ENCODE measurements at places on chromosomes 7 and 10.
A peak's percentile ranks its signal among the peaks of the same experiment; 100 is the strongest.

DNA sequence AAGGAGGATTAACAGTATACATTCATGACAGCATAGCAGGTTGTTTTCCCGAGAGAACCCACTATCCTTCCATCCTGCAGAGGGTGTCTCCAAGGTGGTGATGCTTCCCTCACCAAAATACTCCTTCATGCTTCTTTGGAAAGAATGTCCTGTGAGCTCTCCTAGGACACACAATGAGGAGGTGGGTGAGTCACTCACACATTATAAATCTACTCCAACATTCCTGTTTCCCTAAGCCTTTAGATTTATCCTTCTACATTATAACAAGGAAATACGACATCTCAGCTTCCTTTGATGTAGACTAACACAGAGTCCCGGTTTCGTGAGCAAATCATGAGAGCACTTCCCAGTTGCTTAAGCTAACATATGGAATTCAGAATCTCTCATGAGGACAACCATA, 689.7 kb upstream of the CELF2 start:
- no peak for DNase-seq

GRCh38 chr7:1358376-1359050, 100.8 kb downstream of the MICALL2 start:
- DNase-seq = no peak

GRCh38 chr10:71539442-71540118, 142.9 kb downstream of the CDH23 start:
- DNase-seq = no peak

DNA sequence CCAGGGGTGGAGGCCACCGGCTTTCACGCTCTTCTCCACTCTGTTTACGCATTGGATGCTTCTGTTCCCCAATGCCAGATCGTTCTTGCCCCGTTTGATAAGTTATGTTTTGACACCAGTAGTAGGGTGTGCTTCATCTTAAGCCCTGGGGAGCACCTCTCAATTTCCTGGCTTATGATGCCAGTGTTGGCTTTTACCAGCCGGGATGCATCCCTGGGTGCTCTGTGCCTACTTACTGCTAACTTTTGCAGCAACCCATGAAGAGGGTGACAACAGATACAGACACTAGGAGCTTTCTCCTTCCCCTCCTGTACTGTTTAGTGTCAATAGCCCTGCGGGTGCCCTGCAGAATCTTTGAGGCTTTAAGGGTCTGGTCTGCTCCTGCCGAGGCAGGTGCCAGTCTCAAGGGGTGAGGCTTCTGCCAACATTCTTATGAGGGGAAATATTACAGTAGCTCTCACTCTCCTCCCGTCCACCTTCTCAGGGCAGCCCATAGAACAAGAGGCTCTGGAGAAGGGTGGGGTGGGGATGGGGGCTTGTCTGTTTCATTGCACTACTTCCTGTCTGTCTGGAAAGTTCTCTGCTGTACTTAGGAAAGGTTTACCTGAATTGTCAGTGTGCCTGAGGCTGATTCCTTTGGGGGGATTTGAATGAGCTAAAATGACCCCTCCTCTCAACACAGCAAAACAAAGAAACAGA, 23.3 kb downstream of the ADCY1 start:
- DNase-seq = no peak

GRCh38 chr7:17618652-17618974, 320.2 kb downstream of the AHR start:
- no peak for DNase-seq

DNA sequence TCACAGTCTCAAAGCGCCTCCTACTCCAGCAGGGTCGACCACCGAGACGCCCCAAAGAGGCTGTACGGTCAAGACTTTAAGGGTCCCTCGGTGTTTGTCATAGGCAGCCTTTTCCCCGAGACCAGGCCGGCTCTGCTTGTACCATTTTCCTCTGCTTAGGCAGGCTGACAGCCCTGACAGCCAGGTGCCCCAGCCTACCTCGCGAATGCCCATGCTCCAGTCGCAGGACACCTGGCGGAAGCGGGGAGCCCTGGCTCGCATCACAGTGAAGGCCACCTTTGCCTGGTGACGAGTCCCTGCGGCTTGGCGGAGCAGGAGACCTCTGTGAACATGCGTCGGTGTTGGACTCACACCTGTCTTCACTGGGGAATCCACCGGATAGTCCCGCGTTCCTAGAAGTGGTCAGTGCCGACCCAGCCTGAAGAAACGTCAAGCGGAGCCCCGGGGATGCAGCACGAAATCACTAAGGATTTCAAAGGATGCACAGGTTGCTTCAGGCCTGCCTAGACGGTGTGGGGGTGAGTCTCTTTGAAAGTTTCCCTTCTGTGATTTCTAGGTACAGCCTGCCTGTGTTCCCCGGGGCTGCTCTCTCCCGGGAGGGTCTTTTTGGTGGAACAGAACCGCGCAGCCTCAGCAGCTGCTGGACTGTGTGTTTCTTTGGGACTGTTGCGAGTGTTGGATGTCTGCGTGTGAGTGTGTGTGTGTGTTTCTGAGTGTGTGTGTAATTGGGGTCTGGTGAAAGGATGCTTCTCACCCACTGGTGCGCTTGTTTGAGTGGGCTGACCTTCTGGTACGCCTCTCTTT, 30.5 kb upstream of the ZNF273 start:
- no peak for DNase-seq

GRCh38 chr7:127973832-127974231, 57.4 kb downstream of the LRRC4 start:
- DNase-seq = no peak

- DNase-seq = no peak
Measured at GRCh38 chr7:99003419-99003818, 125.1 kb downstream of the TRRAP start.

DNA sequence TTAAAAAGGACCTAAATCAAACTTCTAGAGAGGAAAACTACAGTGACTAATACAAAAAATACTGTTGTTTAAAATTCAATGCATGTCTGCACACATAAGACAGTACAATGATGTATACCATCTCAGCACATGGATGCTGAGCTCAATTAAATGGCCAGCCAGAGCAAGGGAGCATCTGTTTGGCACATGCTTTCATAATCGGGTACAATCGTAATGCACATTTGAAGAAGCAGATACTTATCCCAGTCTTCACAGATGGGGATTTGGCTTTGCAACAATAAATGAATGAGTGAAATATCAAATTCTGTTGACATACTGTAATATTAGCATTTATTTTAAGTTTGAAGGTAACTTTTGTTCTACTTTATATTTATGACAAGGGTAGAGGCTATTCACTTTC, 187.8 kb downstream of the CRPPA start:
- no peak for DNase-seq

DNA sequence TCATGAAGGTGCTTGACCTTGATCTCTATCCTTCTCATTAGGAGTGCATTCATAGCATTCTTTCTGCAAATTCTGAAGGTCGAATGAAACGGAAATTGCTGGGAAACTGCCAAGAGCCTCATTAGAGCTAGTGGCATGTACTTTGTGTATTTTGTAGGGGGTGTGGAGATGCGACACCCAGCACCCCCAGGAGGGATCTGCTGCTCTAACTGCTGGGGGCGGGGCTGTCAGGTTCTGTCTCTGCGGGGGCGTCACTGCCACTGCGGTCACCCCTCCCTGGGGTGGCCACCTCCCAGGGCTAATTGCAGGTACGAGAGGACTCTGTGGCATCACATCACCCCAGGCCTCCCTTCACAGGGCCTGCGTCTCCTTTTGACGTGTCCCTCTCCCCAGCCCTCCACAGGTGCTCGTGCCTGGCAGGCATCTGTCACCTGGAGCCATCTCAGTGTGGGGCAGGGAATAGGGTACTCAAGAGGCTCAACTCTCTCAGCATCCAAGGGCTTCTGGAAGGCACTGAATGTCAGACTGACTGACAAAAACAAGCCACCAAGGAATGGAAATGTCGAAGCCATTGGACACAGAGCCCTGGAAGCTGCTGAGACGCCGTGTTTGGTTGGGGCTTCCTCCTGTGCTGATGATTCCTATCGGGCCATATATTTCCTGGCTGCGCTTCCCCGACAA, 151.1 kb downstream of the ACTR3B start:
- peak; percentile 68 for DNase-seq

GRCh38 chr10:60114765-60115586, 208.6 kb upstream of the CCDC6 start:
- DNase-seq = no peak
